ENCODE measurements at places on chromosomes 7 and 10.

GRCh38 chr7:153406486-153406872 lies 645.7 kb upstream of the DPP6 start:
- no peak for DNase-seq

DNA sequence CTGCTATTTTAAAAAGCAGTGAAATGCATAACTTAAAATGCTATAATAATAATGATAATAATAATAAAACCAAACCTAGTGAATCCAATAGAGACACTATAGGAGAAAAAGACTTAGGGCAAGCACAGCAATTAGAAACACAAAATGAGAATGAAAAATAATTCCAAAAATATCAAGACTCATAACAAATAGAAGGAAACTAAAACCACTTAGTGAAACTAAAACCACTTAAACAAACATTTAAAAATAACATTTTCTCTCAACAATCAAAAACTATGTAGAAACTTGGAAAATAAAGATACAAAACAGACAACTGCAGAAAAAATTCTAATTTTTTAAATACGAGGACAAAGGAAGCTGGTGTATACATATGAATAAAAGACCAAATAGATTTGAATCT lies 655.2 kb upstream of the NRG3 start:
- no peak for DNase-seq

DNA sequence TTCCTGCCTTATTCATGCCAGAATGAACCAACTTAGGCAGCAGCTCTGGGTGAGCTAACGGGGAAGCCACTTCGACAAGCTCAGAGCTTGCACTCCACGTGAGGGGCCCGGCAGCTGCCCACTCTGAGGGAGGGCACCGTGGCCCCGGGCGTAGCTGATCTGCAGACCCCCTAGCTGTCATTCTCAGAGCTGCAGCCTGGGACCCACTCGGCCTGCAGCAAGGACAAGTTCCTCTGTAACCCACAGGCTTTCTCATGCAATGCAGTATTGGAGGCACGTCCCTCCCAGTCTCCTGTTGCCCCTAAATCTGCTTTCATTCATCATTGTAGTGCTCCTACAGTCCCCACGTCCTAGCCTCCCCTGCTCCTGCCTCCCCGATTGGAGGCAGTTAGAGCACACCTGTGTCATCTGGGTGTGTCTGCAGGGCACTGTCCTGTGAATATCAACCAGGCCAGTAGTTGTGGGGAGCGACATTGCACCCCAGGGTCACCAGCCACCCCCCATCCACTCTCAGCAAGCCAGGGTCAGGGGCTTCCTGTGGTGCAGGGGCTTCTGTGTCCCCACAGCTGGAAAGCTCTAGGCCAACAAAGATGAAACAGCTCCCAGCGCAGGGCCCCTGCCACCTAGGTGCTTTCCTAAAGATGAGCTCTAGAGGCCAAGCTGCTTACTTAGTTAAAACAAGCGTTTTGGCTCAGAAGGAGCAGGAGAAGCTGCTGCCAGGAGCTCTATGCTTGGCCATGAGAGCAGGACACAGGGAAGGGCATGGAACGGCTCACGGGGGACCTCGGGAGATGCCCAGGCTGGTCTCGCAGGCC lies 333.6 kb downstream of the ADARB2 start:
- DNase-seq = no peak

DNA sequence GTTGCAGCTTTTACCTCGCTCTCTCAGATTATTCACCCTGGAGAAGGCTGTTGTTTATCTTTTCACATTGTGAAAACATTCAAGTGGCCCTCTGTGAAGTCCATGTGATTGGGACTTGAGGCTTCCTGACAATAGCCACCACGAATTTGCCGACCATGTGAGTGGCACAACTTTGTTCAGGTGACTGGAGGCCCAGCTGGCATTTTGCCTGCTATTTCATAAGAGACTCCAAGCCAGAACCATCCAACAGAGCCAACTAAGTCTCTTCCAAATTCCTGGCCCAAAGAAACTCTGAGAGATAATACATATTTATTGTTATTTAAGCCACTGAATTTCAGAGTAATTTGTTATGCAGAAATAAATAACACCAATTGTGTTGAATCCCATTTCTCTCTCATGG lies 38.2 kb upstream of the CCSER2 start:
- no peak for DNase-seq

DNA sequence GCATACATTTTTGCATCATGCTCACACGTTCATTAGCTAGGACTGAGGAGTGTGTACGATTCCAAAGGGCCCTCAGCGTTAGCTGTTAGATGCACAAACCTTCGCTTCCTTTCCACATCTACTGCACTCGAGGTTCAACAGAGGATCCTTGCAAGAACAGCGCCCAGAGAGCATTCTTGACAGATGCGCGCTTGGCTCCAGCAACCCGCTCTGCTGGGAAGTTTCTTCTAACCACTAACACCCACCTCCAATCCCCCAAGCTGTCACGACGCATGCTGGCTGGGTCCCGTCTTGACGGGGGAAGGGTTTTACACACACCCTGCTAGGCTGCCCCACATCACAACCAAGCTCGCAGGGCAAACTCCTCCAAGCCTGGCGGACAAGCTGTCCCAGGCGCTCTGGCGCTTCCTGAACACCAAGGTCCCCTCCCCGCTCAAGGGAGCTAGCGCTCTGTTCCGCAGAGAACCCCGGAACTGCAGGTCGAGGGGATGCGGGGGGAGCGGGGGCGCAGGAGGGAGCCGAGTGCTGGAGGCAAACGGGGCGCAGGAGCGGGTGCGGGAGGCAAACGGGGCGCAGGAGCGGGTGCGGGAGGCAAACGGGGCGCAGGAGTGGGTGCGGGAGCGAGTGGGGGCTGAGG lies 653 bp upstream of the ADRB1 start:
- DNase-seq = peak; percentile 46

- DNase-seq = no peak
These were observed 8.1 kb upstream of the PDSS1 start for GRCh38 chr10:26689399-26689798.

GRCh38 chr10:15290150-15290549 lies 80.9 kb downstream of the FAM171A1 start:
- DNase-seq = no peak

GRCh38 chr7:10106609-10107008 lies 867.1 kb upstream of the PHF14 start:
- no peak for DNase-seq

GRCh38 chr7:767580-767940 lies 40.5 kb upstream of the PRKAR1B start:
- no peak for DNase-seq

DNA sequence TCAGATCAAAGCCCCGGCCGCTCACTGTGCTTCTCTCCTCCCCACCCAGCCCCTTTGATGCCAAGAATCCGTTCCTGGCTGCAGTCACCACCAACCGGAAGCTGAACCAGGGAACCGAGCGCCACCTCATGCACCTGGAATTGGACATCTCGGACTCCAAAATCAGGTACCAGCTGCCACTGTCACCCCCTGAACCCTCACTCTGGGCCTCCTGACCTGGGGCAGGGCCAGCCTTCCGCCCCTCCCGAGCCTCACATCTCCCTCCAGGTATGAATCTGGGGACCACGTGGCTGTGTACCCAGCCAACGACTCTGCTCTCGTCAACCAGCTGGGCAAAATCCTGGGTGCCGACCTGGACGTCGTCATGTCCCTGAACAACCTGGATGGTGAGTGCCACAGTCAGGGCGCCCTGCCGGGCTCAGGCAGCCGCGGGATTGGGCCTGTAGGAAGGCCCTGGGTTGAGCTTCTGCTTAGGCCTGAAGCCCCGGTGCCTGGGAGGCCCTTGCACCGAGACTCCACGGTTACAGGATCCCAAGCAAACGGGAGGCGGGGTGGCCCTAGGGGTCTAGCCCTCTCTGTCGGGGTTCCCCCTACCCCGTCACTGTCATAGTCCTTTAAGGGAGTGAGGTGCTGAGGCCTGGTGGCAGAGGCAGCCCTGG lies 10.8 kb downstream of the TMEM120A start:
- DNase-seq = no peak

All from B cell (primary cell).